ENCODE measurements at places on chromosomes 4 and X.

DNA sequence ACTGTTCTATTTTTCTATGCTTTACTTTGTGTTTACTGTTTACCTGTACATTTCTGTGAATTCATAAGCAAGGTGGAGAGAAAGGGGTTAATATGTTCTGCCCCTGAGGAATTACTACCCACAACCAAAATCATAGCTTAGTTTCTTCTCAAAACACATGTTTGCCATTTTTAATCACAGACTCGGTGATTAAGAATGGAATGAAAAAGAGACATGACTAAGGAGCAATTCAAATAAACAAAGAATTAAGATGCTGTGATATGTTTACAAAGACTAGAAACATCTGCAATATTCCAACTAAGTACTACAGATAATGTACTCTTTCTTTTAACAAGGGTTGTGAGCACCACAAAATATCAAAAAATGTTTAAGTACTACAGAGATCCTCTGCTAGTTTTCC, 11.7 kb upstream of the FAT4 start:
- DNase-seq, result no peak

DNA sequence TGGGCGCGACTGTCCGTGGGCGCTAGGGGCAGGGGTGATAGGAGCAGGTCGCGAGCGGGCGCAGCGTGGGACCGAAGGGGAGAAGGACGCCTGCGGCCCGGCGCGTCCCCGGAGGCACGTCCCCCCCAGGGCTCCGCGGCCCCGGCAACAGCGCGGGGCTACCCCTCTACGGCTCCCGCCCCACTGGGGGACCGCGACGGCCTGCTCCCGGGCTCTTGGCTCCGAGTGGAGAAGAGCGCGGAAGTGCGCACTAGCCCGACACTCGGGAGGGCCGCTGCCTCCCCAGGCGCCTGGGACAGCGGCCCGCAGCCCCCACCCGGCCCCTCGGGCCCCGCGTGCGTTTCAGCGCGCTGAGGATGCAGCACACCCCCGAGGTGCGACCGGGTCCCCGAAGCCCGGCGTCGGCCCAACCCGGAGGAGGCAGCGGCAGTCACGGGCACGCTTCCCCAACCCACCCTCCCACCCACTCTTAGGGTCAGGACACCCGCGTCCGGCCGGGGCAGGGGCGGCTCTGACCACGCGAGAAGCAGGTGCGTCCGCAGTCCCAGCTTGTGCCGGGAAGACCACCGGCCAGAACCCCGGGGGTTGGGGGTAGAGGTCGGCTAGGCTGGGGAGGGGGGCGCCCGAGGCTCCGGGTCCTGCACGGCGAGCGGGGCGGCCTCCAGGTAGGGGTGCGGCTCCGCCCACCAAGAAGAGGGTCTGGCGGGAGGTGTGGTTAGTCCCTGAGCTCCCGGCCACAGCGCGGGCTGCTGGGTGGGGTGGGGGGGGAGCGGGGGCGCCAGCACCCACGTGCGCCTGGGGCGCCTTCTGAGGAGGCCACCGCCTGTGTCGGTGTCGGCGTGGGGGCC, 18.5 kb upstream of the NAT8L start:
- no peak for DNase-seq

DNA sequence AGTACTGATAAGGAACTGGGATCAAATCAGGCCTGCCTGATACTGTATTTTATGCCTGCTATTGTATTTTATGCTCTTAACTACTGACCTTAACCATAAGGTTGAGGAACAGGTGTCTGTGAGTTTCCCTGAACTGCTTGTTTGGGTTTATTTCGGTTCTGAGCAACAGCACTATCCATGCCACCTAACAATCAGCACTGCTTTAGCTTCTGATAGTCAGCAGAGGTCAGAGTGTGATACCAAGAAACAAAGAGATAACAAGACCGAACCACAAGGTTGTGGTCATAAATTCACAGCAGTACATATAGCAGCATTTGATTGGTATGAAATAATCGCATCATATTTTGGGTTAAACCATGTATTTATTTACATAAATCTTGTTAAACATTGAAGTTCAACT, 362.2 kb downstream of the FGF13 start:
- no peak for DNase-seq

- peak; percentile 52 for DNase-seq
Measured at GRCh38 chr4:113979148-113979904, at the start of gene ARSJ. Gene ARSJ, minus strand, starts transcription at chr4:113979647. Its CDS starts 813 bp downstream, at chr4:113978834.

DNA sequence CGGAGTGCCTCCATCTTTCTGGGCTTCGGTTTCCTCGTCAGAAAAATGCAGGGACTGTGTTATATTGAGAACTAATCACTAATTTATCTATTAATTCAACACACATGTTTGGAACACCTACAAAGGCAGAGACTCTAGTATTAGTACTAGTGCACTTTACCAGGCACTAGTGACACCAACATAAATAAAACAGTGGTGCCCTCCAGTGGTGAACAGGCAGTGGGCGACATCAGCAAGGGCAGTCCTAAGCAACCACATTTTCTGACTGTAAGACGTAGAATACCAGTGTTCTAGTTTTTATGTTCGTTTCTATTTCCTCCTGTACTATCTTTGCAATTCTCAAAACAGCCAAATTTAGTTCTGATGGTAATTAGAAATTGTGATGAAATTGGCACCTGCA, 69.1 kb upstream of the UCP1 start:
- peak; percentile 27 for DNase-seq

DNA sequence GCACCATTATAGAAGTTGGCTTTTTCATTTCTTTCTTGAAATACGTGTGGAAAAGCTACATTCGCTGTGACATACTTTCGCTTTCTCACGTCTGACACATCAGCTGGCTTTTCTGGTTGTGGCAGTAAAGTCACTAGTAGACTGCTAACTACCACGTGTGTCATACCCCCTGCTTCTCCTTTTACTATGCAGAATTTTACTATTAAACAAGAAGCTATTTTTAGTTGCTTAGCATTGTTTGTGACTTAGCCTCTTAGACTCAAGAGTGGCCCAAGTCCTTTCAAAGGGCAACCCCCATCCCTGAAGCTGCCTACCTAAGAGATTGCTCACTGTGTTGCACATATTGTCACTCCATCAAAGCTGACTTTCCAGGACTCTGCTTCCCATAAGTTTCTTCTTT, 2.1 kb upstream of the IL2 start:
- DNase-seq, result peak; percentile 58

DNA sequence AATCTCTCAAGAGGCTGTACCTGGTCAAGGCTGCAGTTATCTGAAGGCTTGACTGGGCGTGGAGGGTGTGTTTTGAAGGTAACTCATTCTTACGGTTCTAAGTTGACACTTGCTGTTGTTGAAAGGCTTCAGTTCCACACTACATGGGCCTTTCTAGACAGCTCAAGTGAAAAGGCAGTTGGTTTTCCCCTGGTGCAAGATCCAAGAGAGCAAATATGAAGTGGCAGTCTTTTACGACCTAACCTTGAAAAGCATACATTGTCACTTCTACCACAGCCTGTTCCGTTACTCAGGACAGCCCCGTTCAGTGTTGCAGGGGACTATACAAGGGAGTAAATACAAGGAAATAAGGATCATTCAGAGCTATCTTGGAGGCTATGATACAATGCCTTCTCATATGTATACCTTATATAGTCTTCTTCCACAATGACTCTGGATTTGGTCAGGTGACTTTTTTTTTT, 46.2 kb downstream of the PDS5A start:
- no peak for DNase-seq

DNA sequence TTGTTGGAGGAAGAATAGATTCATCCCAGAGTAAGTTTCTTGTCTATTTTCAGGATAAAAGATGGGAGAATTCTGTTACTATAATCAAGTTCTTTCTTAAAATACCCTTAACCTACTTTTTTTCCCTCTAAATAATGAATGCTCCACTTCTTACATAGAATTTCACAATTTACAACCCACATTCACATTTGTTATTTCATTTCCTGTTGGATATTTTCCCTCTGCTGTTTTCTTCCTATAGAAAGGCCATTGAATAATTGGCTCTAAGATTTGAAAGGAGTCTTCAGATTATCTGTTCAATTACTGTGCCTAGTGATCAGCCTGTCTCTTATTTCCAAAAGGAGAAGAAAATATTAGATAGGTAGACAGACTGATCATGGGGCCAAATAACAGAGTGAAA, 79.7 kb downstream of the CPE start:
- DNase-seq, result no peak

- no peak for DNase-seq
Measured at GRCh38 chr4:138305050-138305449, 62.9 kb upstream of the SLC7A11 start.

DNA sequence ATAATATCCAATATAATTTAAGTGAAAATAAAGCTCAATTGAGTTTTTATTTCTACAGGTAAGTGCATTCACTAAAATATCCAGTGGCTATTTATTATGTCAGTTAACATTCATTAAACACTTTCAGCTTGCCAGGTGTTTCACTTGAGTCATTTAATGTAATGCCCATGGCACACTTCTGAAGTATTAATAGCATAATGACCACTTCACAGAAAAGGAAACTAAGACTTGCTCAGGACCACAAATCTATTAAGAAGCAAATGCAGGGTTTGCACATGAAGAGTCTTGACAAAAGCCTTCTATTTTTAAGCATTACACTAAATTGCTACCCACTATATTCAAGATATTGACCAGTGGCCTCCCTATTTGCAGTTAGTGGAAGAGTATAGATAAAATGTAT, 612.7 kb downstream of the KCTD8 start:
- no peak for DNase-seq

DNA sequence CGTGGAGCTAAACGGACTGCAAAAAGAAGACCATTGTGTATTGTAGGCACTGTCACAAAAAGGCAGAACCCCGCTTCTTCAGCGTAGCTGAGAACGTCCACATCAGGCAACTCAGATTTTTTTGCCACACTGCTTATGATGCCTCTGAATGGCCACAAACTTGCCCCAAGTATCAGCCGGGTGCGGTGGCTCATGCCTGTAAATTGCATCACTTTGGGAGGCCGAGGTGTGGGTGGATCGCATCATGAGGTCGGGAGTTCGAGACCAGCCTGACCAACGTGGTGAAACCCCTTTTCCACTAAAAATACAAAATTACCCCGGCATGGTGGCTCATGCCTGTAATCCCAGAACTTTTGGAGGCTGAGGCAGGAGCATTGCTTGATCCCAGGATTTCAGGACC, 14.9 kb upstream of the IL3RA start:
- DNase-seq, result no peak

DNA sequence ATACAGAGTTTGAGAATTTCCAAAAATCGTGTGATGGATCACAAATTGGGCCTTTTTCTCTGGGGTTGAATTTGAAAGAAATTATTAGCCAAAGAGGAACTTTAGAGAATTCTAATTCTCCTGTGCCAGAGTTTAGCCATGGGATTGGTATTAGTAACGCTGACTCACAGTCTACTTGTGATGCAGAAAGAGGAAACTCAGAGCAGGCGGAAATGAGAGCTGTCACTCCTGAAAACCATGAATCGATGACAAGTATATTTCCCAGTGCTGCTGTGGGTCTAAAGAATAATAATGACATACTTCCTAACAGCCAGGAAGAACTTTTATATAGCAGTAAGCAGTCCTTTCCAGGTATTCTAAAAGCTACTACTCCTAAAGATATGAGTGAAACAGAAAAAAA, 64.9 kb downstream of the N4BP2 start:
- DNase-seq, result no peak

GRCh38 chrX:42102586-42103282, 179.4 kb upstream of the CASK start:
- no peak for DNase-seq

DNA sequence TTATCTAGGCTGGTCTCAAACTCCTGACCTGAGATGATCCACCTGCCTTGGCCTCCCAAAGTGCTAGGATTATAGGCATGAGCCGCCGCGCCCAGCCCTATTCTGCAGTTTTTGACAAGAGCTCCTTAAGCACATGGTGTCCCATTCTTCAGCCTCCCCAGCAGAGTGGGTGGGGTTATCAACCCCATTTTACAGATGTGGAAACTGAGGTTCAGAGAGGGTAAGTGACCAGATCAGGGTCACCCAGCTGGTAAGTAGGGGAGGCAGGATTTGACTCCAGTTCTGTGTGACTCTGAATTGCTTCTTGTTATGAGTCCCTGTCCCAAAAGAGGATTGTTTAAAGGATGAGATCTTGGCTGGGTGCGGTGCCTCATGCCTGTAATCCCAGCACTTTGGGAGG, 14.5 kb downstream of the MAN2B2 start:
- DNase-seq, result no peak

DNA sequence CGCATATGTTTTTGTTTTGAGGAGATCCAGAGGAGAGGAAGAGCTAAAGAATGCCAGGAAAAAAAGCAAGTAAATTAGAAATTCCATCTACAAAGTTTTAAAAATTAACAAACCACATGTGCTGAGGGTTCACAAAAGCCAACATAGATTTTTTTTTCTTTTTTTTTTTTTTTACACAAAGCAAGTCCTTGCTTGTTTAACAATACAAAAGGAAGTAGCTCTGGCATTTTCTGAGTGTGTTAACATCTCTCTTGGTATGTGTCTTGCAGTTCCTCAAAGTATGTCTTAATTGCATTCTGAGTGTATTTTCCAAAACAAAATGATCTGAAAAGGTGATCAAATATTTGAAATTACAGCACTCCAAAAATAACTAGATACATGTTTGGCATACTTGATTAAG, 1682.7 kb upstream of the AGA start:
- DNase-seq, result no peak

GRCh38 chr4:173334891-173335752, 964 bp upstream of the HMGB2 start:
- peak; percentile 71 for DNase-seq

DNA sequence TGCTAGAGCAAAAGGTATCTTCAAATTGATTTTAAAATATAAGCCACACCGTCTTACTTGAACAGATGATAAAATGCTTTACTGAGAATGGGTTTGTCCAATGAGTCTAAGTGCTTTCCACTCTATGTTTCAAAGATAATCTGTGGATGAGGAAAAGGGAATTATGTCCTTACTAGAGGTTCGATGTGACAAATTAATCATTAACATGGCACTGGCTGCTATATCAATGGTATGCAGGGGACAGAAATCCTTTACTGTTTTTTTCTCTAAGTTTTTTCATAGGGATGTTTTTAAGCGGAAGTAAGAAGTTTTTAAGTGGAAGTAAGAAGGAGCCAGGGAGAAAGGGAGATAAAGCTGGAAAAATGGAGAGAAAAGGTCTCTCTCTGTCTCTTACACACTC, 38.0 kb downstream of the MID1IP1 start:
- no peak for DNase-seq

DNA sequence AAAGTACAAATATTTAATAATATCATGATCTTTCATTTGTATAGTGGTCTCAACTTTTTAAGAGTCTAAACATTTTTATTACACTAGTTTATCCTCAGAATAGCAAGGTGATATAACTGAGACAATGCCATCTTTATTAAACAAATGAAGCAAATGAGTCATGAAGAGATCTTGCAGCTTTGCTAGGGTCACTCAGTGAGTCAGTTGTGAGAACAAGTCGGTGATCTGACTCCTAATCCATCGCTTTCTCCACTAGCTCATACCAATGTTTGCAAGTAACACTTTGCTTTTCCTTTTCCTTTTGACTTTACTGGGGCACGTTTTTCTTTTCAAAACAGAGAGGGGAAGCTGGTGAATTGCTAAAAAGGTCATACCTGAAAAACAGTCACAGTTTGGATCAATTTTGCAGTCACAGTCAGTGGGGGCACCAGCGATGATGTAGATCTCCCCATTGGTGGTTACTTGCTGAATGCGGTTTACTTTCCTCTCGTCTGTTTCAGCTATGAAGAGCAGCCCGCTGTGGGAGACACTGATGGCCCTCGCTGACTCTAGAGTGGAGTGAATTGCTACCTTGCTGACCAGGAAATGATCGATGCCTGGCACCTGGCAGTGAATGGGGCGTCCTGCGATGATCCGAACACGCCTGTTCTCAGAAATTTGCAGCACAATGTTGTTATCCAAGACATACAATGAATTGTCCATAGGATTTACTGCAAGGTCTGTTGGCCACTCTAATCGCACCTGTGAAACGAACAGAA, 75.7 kb downstream of the SH2D1A start:
- no peak for DNase-seq

GRCh38 chr4:30718641-30719453, 1.3 kb upstream of the PCDH7 start:
- DNase-seq, result no peak

Measured in stimulated activated CD4-positive, alpha-beta T cell treated with anti-CD3 and anti-CD28 coated beads, Interleukin-2, amount 100 ng/mL, for 24 hours (primary cell).